AML-193 (cell line): ENCODE measurements at places on chromosomes 2 and 18.

DNA sequence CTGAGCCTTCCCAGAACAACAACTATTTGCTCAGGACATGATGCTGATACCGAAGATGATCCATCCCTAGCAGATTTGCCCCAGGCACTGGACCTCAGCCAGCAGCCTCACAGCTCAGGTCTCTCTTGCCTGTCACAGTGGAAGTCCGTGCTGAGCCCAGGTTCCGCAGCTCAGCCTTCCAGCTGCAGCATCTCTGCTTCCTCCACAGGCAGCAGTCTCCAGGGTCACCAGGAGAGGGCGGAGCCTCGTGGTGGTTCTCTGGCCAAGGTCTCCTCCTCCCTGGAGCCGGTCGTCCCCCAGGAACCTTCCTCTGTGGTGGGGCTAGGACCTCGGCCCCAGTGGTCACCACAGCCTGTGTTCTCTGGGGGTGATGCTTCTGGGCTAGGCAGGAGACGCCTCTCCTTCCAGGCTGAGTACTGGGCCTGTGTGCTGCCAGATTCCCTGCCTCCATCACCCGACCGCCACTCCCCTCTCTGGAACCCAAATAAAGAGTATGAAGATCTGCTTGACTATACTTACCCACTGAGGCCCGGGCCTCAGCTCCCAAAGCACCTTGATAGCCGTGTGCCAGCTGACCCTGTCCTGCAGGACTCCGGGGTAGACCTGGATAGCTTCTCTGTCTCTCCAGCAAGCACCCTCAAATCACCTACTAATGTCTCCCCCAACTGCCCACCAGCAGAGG, 15.4 kb downstream of the CEP68 start:
- no peak for DNase-seq

DNA sequence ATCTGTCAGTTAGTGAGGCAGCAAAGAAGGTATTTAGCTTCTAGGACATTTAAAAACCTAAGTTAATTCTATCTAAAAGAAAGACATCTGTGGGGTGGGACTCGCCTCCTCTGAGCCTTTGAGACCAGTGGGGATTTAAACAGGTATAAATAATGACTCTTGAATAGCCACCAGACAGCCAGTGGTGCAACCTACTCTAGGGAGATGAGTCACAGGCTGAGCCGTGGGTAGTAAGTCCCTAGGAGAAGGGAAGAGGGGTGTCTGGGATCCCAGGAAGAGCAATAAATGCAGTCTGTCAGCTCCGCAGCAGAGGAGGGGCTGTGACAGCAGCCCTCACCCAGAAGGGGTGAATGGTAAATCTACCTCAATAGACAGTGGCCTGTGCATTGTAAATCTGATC, 43.1 kb upstream of the GALNT3 start:
- no peak for DNase-seq

GRCh38 chr2:98715812-98716451, 15.0 kb downstream of the MGAT4A start:
- DNase-seq = no peak

DNA sequence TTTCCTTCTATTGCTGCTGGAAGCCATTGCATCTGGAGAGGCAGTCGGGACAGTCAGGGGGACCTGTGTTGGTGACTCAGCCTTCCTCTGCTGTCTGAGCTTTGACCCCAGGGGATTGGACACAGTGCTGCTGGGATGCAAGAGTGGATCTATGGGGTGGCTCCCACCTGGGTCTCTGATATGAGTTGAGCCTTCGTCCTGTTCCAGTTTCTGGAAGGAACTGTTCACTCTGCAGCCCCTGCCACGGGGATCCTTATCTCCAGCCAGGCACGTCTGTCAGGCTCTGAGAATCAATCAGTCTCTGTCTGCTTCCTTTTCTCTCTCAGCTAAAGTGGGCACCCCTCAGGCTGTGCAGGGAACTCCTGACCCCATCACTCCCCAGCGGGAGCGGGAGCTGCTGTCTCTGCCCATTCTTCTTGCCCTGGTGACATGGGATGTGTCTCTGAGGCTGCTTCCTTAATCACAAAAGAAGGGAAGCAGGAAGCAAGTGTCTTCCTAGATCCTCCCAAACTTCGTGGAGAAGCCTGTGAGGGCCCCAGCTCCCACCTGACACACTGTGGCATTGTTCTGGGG, 51.7 kb downstream of the ARHGAP28 start:
- DNase-seq = no peak

DNA sequence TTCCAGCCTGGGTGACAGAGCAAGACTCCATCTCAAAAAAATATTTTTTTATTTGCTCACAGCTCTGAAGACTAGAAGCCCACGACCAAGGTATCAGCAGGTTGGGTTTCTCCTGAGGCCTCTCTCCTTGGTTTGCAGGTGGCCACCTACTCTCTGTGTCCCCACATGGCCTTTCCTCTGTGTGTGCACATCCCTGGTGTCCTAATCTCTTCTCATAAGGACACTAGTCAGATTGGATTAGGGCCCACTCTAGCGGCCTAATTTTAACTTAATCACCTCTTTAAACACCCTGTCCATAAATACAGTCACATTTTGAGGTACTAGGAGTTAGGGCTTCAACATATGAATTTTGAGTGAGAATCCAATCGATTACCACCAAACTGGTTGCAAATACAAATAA, 2.0 kb upstream of the RAB3GAP1 start:
- DNase-seq = no peak

DNA sequence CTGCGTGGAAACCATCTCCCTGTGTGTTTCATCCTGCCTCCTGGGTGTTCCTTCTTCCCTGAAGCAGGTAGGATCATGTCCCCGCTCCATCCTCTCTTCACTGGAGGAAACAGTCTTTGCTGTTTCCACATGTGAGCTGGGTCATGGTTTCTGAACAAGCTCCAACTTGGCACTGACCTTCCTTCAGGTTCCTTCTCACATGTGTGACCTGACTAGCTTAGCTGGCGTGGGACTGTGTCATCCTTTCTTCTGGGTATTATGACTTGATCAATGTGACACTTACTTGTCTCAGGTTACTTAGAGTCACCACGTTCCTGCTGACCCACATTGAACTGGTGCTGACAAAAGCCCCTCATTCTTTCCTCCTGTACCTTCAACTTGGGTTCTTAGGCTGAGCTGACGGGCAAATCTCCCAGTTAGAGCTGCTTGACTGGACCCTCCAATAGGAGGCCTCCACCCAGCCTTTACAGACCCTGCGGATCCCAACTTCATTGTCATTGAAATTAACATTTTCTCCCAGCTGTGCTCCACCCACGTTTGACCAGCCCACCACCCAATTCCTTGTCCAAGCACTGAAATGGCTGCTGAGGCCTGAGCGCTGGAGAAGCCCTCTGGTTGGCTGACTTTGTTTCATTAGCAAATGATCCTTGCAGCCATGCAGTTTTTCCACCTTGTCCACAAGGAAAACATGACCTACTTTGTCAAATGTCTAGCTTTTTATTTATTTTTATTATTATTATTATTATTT, 128.1 kb downstream of the DDX1 start:
- no peak for DNase-seq

- DNase-seq = no peak
These were observed 98.7 kb downstream of the MYCN start for GRCh38 chr2:16039055-16039454.

DNA sequence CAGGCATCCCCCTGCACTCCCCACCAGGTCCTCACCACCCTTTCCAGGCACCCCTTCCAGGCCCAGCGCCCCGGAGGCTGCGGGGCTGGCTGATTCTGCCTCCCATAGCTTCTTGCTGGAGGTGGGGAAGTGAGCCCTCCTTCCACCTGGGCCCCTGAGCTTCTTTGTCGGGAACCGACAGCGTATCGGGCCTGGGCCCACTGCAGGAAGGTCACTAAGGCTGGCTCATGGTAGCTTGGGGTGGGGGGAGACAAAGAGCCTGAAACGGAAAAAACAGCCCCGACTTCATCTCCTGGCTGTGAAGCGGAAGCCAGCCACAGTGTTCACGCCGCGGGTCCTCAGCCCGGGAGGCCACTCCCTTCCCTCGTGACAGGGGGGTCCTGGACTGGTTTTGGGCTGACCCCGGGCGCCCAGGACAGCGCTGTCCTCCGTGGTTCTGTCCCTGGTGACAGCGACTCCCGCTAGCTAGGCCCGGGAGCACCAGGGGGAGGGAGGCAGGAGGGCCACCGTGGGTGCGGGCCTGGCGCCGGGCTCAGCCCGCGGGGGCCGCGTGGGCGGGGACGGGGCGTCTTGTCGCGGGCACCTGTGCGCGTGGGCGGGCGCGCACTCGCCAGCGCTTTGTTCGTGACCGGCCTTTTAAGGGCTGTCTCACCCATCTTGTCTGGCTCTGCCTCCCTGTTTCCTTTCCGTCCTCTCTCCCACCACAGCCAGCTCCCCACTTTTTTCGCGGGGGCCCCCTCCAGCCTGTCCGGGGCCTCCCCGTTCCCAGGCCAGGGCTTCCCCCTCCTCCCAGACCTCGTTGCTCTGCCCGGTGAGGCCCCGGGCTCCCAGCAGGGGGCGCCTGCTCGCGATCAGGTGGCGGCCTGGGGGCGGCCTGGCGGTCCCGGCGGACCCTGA, 64.9 kb downstream of the DNMT3A start:
- no peak for DNase-seq
